ENCODE measurements at places on chromosomes 3 and 15.

- DNase-seq, result no peak
Measured at GRCh38 chr15:41627203-41627602, 33.0 kb upstream of the MGA start.

DNA sequence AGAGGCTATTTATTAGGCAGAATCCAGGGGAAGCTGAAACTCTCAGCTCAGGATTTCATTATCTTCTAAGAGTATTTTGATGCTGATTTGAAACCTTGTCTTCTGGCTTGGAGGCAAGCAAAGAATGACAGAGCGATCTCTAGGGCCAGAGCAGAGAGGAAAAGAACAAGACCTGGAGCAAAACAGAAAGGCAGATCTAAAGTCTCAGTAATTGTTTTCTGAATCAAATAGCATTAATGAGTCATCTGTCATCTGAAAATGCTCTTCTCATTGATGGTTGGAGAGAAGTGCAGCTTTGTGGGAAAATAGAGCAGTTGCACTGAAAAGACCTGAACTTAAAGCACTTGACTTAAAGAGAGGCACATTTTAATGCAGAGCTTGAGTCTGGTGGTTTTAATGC, 385.9 kb downstream of the RAP2B start:
- no peak for DNase-seq

GRCh38 chr15:90930861-90931574, 1.3 kb downstream of the HDDC3 start:
- DNase-seq, result no peak

DNA sequence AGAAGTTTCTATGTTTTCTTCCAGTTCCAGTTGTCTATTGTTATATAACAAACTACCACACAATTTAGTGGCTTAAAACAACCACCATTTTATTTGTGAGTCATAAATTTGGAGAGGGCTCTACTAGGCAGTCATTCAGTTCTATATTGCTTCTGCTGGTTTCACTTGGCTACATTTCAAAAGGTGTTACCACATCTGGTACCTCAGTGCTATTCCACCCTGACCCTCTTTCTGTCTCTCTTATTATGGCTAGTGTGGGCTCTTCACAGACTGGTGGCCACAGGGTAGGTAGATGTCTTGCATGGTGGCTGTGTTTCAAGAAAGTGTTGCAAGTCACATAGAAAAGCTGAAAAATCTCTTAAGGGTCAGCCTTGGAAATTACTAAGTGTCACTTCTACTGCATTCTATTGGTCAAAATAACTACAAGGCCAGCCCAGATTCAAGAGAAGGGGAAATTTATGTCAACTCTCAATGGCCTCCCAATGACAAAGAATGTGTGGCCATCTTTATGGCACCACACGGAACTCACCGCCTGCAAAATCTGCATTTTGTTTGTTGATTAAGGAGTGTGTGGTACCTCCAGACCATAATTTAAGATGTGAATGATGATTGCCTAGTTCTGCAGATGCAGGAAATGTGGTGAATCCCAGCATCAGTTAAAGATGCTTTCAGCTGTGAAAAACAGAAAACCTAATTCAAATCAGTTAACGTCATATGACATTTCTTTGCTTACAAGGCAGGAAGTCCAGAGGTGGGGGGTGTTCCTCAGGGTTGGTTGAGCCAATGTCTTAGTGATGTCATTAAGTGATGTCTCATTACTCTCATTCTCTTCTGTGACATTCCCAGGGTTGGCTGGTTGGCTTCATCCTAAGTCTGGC, 105.8 kb upstream of the RASGRP1 start:
- no peak for DNase-seq

- no peak for DNase-seq
Measured at GRCh38 chr15:97786741-97787140, 173.8 kb upstream of the ARRDC4 start.

GRCh38 chr3:149203758-149204157, 17.9 kb downstream of the CP start:
- no peak for DNase-seq

GRCh38 chr15:80684697-80685096, 10.4 kb upstream of the ABHD17C start:
- no peak for DNase-seq

- DNase-seq, result no peak
Measured at GRCh38 chr15:58233341-58233740, 95.2 kb downstream of the AQP9 start.

GRCh38 chr3:49349348-49350114, 8.6 kb downstream of the GPX1 start:
- no peak for DNase-seq

DNA sequence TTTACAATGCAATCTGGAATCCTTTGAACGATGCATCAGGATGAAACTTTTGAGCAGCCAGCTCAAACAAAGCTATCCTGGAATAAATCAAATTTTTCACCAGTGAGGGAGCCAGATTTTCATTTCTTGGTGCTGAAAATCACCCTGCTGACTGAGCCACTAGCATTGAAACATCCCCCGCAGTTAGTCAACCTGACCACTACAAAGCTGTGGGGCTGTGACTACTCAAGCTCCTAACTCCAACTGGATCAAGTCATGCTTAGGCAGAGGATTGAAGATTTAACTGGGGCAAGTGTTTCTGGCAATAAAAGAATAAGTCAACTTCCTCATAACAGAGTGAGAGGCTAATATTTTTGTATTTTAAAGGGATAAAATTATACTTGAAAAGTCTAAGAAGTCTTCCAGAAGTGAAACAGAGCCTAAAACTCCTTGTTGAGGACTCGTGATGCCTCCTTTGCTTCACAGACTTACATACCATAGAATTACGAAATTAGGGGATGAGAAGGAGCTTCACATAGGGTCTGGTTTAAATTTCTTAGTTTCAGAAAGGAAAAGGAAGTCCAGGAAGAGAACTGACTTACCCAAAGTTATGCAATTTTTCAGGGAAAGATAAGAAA, 177.8 kb downstream of the SERPINI1 start:
- DNase-seq, result no peak

GRCh38 chr3:113169891-113170452, 41.4 kb upstream of the BOC start:
- DNase-seq, result no peak

- no peak for DNase-seq
Measured at GRCh38 chr3:36649125-36649524, 115.2 kb downstream of the DCLK3 start.

DNA sequence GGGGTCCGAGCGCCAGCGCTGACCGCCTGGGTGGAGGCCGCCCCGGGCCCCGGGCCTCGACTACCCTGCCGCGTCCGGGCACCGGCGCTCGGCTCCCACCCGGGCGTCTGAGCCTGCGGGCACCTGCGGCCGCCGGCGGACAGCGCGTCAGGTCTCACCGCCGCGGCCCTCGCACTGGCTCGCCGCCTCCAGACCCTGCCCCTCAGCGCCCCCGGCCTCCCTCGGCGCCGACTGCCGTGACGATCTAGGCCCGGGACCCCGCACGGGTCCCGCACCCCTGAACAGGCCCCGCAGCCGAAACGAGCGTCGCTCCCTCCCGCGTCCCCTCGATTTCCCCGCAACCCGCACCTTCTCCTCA, 297 bp downstream of the PRC1 start:
- no peak for DNase-seq

GRCh38 chr3:147816752-147817151, 407.6 kb downstream of the ZIC1 start:
- peak; percentile 76 for DNase-seq

- DNase-seq, result no peak
Measured at GRCh38 chr3:47370887-47371697, 9.7 kb upstream of the PTPN23 start.

DNA sequence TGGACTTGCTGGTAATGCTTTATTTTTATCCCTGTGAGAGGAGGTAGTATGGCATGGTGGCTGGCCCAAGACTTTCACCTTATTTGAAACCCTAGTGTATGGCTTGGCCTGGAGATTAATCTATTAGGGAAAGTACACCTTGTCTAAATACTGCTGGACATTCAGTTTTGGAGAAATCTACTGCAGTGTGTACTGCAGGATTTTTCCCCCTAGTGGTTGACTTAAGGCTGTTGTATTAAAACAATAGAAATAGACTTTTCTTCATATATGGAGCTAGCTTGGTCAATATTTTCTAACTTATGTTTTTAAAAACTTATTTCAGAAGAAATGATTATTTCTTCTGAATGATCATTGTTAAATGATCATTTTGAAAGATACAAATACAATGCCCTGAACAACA, 13.9 kb upstream of the SLITRK3 start:
- DNase-seq, result no peak

GRCh38 chr3:169082076-169082475, 581.4 kb downstream of the MECOM start:
- no peak for DNase-seq

GRCh38 chr15:94263341-94264273, 32.2 kb downstream of the MCTP2 start:
- no peak for DNase-seq

- no peak for DNase-seq
Measured at GRCh38 chr3:53077476-53078220, 31.8 kb upstream of the SFMBT1 start.

- DNase-seq, result no peak
Measured at GRCh38 chr3:139710212-139710611, 32.4 kb upstream of the NMNAT3 start.

GRCh38 chr3:69292185-69292584, 93.7 kb downstream of the FRMD4B start:
- DNase-seq, result no peak

DNA sequence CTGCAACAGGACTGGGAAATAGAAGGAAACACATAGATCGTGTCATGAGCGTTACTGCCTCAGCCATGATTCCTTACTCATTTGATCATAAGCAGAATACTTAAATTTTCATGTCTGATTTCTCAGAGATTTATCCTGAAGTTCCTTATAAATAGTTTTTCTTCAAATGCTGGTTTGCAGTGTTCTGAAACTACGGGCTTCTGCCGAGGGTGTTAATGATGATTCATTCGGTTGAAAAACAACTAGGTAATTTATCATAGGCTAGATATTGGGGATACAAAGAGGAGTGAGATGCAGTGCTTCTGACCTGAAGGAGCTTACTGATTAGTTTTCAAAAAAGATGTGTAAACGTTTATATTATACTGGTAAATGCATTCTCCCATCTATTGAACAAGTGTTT, 428.9 kb downstream of the NLGN1 start:
- DNase-seq, result no peak

- DNase-seq, result no peak
Measured at GRCh38 chr3:163011596-163011995, 1515.0 kb downstream of the OTOL1 start.

GRCh38 chr3:134373271-134374104, 759 bp downstream of the AMOTL2 start:
- peak; percentile 68 for DNase-seq

DNA sequence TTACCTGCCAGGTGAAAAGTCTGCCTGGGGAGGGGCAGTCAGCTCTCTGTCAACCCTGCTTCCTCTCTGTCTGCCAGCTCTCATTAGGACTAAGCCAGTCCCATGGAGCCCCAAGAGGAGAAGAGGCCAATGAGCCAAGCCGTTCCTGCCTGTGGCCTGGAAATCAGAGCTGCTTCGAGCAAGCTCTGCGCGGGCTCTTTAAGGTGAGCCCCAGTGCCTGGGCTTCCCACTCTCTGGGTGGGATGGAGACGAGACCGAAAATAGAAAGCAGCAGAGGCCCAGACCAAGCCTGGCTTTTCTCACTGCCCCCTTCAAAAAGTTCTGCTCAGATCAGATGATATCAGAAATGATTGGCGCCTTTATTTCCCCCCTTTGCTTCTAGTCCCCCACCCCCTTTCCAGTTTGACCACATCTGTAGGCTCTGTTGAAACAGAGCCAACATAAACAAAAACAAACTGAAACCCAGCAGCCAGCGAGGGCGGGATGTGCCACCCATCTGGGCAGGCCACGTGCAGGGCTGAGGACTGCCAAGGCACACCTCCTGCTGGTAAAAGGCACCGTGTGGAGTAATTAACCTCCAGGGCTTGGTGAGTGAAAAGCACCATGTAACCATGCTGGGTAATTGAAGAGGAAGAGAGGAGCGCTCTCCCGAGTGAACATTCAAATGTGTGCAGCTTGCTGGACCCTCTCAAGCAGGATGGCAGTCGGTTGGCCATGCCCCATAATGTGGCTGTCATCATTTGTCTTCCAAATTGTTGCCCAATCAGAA, 471.0 kb upstream of the PROK2 start:
- DNase-seq, result peak; percentile 80
